ENCODE measurements at places on chromosomes 5 and 9.

DNA sequence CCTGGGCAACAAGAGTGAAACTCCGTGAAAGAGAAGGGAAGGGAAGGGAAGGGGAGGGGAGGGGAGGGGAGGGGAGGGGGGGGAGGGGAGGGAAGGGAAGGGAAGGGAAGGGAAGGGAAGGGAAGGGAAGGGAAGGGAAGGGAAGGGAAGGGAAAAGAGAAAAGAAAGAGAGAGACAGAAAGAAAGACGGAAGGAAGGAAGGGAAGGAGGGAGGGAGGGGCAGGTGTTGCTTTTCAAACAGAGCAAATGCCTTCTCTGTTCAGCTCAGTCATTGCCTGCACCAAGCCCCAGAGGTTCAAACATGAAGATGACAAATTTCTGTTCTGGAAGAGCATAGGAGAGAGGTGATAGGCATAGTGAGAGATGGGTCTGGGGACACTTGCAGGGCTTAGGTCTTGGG lies 330.0 kb downstream of the DRD1 start:
- no peak for DNase-seq

DNA sequence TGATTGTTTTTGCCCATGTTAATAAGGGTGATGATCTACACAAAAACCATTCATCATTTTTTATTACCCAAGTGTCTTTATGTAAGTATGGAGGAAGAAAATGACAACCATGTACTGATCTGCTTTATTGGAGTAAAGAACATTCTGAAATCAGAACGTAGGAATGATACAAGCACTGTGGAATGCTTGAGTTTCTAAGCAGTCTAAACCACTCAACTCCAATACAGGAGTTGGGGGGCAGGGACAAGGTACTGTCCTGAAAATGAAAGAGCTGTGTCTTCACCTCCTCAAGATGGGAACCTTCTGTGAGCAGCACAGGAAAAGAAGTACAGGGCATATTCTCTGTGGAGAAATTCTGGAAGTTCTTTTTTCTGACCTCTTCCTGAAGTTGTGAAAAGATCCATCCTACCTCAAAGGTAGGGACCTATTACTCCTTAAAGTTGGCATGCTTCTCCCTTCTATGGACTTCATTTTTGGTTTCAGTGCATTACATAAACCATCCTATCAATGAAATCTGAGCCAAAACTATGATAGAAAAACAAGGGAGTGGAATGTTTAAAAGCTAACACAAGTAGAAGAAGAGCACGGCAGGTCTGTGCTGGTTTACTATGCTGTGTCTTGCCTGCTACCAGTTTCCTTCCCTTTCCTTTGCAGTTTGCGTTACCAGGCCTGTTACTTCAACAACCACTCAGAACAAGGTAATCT lies 202.6 kb downstream of the SEMA5A start:
- DNase-seq, result no peak

DNA sequence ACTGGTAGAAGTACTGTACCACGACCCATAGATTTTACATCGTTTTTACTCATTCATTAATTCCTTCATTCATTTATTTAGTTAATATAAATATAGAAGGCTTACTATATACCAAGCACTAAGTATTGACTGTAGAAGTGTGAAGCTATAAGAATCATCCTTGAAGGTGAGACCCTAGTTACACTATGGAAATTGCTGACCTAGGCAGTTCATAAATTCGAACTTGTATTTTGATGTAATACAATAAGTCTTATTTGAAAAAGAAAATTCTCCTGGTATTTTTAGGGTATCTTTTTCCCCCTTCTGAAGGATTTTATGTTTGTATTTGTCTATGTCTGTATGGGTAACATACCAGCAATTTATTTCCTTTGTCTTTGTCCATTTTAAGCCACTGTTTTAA lies 220.1 kb upstream of the DMAC1 start:
- no peak for DNase-seq

GRCh38 chr5:144864118-144864517 lies 693.4 kb downstream of the KCTD16 start:
- DNase-seq, result no peak

DNA sequence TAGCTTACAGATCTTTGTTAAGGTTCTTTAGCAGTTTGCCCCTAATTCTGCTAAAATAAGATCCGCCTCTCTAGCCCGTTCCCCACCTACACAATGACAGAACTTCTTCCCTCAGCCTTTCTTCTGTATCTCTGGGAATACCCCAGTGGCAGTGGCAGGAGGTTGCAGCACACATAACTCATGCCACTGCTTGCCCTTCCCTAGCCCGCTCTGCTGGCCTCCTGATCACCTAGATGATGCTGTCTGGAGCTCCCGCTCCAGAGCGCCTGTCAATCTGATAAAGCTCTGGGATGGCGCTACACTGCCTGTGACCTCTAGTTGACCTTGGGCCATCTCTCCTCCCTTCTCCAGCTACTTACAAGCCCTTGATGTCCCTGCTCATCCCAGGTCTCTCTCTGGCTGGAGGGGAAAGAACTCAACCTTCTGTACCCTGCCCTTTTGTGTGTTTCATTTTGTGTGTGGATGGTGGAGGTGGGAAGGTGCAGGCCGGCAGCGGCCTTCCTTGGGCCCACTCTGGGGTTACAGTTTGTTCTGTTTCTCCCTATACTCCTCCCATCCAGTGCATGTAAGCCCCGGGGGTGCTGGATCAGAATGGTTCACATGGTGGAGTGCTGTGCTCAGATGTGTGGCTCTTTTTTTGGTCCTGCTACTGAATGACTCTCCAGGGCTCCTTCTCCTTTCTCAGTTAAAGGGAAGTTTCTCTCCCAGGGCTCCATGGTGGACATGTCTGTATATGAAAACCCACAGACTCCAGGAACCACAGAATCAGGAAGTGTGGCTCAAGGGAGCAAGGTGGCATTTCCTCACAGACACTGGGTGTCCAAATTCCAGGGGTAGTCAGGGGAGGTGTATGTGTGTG lies 29.1 kb downstream of the MTX3 start:
- DNase-seq, result no peak

GRCh38 chr5:163915481-163915961 lies 410.1 kb downstream of the MAT2B start:
- DNase-seq, result peak; percentile 12

DNA sequence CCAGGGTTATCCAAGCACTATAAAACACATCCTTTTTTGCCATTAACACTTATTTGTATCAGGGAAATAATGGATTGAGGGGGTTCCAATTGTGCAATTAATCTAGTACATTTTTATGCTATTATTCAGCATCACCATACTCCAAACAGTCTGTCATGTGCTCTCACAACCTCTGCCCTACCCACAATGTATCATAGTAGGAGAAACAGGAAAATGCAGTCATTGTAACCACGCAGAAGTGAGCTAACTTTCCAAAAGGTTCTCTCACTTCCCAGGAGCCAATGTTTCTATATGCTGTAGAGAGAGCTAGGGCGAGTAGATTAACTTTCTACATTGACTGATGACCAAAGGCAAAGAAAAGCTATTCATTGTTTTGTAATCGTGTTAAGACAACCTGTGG lies 29.8 kb downstream of the DAB2 start:
- DNase-seq, result no peak

Measured in hematopoietic multipotent progenitor cell treated with erythropoietin and hydrocortisone succinate and interleukin-3 and kit ligand, for 15 days (in vitro differentiated cells).